ENCODE measurements at places on chromosomes 2 and 18. TPM values are rescaled to one million over a fixed set of nuclear protein-coding genes. Genes with fewer than 3 reads are reported as not detected.

GAD1 gene
- 0.13 TPM for polyA plus RNA-seq

- DNase-seq: no peak
Measured at GRCh38 chr2:118417406-118418120, 329.3 kb downstream of the INSIG2 start.

ITGAV gene
- polyA plus RNA-seq: 15.4 TPM

DNA sequence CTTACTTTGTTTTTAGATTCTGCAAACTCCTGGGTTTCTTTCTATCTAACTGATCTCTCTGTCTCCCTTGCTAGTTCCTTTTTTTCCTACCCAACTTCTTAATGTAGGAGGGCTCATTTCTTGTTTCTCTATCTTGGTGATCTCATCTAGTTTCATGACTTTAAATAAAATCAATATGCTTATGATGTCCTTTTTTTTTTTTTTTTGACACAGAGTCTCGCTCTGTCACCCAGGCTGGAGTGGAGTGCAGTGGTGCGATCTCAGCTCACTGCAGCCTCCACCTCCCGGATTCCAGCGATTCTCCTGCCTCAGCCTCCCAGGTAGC lies 42.2 kb upstream of the IL1RL1 start:
- no peak for DNase-seq

DNA sequence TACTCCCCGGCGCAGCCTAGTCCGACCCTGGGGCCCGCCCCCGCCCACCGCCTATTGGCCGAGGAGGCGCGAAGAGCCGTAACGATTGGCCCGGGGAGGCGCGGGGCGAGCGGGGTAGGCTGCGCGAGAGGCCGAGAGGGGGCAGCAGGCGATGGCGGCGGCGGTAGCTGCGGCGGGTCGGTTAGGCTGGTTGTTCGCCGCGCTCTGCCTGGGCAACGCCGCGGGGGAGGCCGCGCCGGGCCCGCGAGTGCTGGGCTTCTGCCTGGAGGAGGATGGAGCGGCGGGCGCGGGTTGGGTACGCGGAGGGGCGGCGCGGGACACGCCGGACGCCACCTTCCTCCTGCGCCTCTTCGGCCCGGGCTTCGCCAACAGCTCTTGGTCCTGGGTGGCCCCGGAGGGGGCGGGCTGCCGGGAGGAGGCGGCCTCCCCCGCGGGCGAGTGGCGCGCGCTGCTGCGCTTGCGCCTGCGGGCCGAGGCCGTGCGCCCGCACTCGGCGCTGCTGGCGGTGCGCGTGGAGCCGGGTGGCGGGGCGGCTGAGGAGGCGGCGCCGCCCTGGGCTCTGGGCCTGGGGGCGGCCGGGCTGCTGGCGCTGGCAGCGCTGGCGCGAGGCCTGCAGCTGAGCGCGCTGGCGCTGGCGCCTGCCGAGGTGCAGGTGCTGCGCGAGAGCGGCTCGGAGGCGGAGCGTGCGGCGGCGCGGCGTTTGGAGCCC lies at the start of gene CNNM3:
Gene CNNM3 (plus strand): TSS at position 142 of the 709 bp plus-strand sequence. CDS start 10 bp downstream, at position 152.
- peak; percentile 98 for DNase-seq

- DNase-seq: no peak
Measured at GRCh38 chr2:105416156-105416555, 17.3 kb upstream of the FHL2 start.

- no peak for DNase-seq
Measured at GRCh38 chr2:11898576-11898975, 152.1 kb downstream of the LPIN1 start.

CAPN13 gene
- 17.3 TPM for polyA plus RNA-seq

PTH2R gene
- not detected for polyA plus RNA-seq

DNA sequence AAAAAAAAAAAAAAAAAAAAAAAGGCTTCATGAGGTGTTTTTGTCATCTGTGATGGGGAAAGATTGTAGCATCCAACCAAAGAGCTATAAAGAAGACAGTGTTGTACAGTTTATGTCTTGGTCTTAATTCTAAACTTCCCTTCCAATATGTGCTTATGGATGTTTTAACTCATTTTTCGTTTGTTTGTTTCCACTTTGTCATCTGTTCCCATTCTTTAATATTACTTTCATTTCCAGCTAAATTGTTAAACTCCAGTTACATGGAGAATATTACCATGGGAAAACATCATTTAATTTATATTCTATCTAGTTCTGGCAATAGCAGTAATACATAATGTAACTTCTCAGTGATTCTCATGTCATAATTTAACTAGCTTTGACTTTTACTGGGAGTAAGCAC lies 344.1 kb upstream of the NRP2 start:
- DNase-seq: no peak

CRYGC gene
- not detected for polyA plus RNA-seq

DNA sequence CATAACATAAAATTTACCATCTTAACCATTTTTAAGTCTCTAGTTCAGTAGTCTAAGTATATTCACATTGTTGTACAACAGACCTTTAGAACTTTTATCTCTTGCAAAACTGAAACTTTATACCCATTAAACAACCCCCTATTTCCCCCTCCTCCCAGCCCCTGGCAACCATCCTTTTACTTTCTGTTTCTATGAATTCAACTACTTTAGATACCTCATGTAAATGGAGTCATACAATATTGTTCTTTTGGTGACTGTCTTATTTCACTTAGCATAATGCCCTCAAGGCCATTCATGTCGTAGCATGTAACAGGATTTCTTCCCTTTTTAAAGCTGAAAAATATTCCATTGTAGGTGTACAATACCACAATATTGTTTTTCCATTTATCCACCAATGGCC lies 129.8 kb downstream of the PDE11A start:
- DNase-seq: no peak

DNA sequence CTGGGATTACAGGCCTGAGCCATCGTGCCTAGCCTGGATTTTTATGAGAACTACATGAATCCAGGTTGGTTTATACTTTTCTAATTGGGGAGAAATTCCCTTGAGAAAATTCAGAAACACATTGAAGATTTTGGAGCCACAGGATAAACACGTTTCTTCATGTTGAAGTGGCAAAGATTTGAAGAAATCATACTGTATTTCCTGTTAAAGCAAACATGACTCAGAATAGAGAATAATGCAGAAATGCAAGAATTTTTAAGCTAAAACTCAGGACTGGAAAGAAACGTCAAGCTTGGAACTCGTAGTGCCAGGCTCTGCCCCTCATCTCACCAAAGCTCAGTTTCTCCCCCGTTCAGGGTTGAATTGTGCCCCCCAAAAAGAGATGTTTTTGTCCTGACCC lies 32.1 kb upstream of the TAF1B start:
- no peak for DNase-seq

ECEL1 gene
- not detected for polyA plus RNA-seq

ITGA4 gene
- 9.9 TPM for polyA plus RNA-seq

DNA sequence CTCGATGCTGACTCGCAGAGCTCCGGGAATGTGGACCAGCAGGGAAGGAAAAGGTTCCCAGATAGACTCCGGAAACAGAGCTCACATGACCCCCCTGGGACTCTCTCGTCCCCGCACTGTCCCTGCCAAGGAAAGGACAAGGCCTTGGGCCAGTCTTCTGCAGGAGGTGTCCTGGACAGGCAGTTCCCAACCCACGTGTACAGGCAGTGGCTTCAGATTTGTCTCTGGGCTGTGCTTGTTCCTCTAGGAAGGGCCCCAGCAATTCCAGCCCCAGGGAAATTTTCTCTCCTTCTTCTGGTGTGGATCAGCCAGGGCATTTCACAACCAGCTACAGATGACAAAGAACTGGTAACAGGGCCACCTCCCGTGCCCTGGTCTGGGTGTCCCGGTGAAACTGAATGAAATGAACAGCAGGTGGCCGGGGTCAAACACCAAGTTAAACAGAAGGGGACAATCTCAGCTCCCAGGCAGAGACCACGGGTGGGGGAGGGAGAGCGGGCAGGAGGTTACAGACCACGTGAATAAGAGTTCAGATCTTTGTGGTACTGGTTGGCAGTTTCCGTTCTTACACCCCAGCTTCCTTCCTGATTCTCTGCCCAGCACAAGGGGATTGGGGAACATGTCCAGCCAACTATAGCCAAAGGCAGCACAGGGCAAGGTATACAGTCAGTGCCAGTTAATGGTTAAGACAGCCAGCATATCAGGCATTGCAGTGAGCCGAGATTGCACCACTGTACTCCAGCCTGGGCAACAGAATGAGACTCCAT lies 52.2 kb upstream of the CAB39 start:
- DNase-seq: peak; percentile 75

GRCh38 chr2:183967756-183968155 lies 630.6 kb upstream of the ZNF804A start:
- no peak for DNase-seq

TANC1 gene
- polyA plus RNA-seq: 5.3 TPM

DNA sequence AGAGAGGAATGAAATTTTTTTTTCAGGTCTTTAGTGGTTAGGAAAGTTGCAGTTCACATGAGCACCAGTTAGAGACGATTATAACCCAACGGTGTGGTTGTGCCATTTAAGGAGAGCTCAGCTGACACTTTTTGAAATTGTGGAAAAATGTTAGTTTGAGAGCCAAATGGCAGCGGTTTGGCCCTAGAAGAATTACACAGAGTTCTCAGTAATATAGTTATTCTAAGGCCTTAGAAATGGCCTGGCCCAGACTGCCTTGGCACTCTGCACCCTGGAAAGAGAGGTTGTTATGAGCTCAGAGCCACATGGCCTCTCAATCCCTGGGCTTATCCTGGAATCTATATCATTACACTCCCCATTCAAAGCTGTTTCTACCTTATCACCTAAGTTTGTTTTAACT lies 117.4 kb downstream of the RHBDD1 start:
- no peak for DNase-seq

GRCh38 chr18:36887864-36888263 lies 58.9 kb downstream of the KIAA1328 start:
- no peak for DNase-seq

DNA sequence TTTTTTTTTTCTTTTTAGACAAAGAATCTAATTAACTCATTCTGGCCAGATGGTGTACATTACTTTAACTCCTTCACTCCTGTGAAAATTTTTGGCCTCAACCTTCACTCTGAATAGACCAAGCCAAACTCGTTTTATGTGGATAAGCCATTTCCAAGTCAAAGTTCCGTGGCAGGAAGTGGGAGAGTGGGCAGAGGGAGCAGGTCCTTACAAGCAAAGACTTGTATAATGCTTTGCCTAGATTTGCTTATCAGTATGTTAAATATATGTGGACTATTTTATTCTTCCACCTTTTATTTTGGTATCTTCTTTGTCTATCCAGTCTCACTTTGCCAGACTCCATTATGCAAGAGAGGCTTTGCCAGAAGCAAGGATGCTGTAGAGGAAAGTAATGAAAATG lies 178.1 kb upstream of the TNP1 start:
- DNase-seq: no peak

- no peak for DNase-seq
Measured at GRCh38 chr2:236793023-236794011, 223.7 kb downstream of the ACKR3 start.

DNA sequence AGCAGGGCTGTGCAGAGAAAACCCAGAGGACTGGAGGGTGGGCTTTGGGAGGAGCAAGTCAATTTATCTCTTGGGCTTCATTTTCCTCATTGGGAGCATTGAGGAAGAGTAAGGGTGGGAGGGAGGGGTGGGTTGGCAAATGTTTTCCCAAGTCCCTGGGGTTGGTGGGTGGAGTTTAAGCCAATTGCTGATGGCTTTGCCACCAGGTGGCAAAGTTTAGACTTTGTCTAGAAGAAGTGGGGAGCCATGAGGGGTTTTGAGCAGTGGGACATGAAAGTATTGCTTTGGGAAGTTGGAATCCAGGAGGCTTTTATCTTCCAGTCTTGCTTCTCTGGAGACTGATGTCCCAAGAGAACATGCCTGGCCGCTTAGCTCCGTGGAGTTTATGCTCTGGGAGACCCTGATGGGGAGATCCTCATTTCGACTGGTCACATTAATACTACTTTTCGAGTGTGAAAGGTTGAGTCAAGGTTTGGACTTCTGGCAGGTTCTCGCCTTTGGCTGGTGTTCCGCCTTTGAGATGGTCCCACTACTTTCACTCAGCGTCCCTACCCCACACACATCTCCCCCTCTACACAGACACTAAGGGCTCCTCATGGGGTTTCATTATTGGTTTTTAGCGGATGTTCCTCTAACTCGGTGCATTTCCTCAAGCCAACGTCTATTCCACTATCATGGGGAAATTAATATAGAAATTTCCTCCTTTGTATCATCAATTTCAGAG lies 126.7 kb downstream of the PRKCE start:
- peak; percentile 39 for DNase-seq

DNA sequence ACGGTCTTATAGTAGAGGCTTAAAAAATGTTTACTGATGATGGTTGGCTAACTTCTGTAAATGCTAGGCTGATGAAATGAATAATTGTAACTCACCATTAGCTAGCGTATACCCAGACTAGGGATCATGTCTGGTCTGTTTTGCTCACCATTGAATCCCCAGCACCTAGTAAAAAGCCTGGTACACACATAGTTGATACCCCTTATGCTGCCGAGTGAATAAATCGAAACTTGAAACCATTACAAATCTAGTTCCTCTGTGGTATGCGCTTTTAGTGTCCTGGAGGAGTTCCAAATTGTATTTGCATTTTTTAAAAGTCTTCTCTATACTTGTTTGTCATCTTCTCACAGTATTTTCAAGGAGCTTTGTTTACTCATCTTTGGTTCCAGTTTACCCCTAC lies 1.3 kb downstream of the TAF1B start:
- DNase-seq: no peak

All from sigmoid colon (tissue), 7 donors.